ENCODE measurements at places on chromosomes 11 and 22.

DNA sequence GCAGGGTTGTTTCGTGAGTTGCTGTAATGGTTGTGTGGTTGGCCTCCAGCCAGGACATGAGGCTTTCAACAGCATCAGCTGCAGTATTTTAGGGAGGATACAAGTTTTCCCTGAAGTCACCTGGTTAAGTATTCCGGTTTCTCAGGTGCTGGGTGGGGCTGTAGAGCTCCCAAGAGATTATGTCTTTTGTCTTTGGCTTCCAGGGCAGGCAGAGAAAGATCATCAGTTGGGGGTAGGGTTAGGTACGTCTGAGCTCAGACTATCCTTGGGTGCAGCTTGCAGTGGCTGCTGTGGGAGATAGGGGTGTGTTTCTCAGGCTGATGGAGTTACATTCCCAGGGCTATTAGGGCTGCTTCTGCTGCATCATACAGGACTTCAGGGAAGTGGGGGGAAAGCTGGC is 47.5 kb upstream of the MRGPRX1 start:
- no peak for DNase-seq

DNA sequence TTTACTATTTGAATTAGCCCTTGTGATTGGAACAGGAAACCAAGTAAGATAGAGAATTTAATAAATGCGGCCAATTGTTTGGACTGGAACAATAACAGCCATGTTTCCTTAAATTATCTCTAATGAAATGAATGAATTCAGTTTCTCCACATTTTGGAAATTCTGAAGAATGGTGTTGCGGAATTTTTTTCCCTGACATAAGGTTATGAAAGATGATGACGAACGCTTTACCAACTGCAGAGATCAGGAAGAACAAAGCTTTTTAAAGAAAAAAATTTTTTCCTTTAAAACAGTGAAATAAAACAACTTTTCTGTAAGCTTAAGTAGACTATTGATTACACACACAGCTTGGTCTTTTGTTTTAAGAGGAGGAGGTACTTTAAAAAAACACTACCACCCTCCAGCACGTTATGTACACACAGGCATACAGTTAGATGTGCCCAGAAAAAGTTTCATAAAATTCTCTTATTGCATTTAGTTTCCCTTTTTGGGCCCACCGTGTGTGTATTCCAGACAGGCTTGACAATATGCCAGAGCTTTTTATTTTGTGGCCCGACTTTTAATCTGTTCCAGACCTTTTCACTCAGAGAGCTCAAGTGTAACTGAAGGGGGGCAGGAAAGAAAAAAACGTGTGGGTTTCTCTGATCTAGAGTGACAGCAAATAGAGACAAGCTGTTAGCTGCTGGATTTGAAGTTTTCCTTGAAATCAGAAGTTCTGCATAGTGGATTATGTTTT is 77.3 kb downstream of the YAP1 start:
- DNase-seq = no peak

- no peak for DNase-seq
Measured at GRCh38 chr22:43859176-43859575, 3.1 kb downstream of the SULT4A1 start.

DNA sequence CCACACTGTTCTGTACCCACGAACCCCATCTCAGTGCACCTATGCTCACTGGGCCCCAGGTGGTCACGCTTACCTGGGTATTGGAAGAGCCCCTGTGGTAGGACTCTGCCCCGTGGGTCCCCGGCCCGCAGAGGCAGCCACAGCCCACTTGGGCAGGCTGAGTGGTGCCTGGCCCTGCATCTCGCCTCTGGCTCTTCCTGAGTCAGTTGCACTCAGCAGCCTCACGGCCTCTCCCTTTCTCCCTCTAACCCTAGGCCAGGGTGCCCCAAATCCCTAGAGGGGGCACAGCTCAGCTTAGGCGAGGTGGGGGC is 9.7 kb downstream of the CRELD2 start:
- DNase-seq = no peak

GRCh38 chr22:35930933-35931332 is 97.7 kb downstream of the RBFOX2 start:
- DNase-seq = no peak

GRCh38 chr11:62671236-62671607 is 251 bp upstream of the UQCC3 start:
- no peak for DNase-seq

- DNase-seq = no peak
Measured at GRCh38 chr11:31687256-31687655, 123.9 kb downstream of the PAX6 start.

DNA sequence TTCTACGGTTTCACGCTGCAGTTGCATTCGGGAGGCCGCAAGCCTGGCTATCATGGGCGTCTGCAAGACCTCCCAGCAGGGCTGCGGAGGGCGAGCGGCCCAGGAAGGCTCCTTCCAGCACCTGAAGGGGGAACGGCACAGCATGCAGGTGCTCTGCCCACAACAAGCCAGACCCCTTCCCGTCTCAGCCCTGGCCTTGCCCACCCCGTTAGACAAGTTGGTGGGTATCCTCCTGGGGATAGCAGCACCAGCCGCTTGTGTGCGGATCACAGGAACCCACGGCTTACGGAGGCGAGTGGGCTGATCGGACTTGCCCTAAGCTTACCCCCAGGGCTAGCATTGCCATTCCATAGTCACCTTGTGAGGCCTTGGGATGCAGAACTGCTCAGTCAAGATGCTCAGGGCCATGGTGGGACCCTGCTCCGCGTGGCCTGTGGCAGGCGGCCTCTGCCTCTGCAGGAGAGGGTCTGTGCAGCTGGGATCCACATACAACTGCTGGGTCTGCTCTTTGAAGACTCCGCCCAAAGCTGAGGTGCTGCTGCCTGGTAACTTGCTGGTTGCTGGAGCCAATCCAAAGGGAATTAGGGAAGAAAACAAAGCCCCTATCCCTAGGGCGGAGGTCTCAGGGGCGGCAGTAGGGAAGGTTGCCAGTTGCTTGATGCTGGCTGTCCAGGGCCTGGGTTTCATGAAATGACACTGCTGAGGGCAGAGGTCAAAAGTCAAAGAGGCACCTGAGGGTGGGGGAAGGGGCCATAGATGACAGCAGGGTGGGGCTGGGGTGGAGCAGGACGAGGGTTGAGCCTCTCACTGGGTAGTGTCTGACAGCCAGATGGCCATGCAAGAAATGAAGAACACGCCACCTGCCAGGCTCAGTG is 1.4 kb upstream of the OSBPL5 start:
- DNase-seq = no peak

DNA sequence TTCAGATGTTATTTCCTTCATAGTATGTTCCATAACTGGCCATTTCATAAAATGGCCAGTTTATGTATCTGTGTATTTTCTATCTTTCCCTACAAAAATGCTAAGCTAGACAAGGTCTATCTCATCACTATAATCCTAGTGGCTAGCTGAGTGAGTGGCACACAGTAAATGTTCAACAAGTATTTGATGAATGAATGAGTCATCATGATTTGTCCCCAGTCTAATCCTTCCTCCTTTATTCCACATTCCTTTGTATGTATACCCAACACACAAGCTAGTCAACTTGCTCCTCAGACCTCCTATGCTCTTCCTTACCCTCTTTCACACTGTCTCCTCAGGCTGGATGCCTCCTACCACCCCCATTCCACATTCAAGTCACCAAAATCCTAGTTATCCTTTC is 12.5 kb downstream of the APLNR start:
- no peak for DNase-seq

GRCh38 chr11:118530180-118530682 is 761 bp upstream of the TMEM25 start:
- no peak for DNase-seq

DNA sequence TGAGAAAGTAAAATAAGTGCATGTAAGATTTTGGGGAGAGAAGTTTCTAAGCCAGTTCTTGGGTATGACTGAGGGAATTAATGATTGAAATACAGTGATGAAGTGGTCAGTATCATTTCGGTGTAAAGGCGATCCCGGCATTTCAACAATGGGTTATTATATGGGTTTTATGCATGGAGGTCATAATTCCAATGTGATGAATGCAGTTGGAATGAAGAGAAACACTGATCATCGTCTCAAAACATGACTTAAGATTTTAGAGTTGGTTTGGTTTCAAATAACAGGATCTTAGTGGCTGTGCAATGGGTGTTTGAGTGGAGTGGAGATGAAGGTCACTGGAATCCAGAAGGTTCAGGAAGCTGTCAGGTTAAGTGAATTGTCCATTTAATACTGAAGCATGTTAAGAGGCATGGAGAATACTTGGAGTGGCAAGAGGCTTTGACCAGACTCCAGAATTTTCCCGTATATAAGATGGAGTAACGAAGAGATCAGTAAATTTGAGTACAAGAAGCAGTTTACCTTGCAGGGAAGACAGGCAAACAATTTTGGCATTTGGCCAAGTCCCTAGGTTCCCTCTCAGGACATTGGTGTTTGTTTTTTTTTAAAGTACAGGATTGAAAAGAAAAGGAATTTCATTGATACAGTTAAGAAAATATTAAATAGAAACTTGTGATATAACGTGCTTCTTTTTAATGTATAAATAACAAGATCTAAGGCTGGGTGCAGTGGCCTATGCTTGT is 96.4 kb upstream of the BIRC3 start:
- DNase-seq = no peak

GRCh38 chr11:14067686-14068085 is 105.2 kb downstream of the SPON1 start:
- DNase-seq = no peak

DNA sequence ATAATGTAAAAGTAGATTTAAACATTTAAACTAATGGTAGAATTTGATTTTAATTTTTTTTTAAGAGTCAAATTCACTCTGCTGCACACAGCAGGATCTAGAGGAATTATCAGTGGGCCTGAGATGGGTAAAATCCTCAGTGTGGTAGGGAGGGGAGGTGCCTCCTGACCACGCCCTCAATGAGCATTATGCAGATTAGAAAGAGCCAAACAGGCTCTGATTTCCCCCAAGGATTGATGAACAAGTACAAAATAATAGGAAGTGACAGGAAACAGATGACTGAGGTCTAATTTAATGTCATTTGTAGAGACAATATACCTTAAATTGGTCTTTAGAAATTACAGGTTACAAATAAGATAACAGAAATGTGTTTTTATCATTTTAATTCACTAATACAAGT is 155.2 kb downstream of the DCDC1 start:
- DNase-seq = no peak

- DNase-seq = no peak
Measured at GRCh38 chr11:58801974-58802545, 42.4 kb downstream of the GLYATL2 start.

- DNase-seq = no peak
Measured at GRCh38 chr11:13094930-13095687, 86.0 kb downstream of the RASSF10 start.

DNA sequence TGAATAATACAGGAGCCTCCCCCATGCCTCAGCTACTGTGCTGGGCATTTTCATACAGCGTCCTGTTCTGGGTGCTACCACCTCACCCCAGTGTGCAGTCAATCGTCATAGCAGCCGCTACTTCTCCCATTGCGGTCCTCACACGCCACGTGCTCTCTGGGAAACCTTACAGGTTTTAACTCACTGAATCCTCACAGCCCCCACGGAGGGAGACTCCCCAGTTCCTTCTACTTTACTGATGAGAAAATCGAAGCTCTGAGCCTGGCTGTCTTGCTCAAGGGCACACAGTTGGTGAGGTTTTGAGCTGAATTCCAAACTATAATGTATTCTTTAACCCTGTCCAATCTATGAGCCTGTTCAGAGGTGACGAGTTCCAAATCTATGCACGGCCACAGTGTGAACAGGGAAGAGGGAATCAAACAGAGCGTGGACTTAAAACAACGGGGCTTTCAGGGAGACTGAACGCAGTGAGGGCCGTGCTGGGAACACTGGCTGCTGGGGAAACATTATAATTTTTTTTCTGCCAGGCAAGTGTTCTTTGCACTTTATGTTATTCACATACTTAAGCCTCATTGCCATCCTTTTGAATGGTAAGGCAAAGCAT is 421.5 kb downstream of the BRD1 start:
- no peak for DNase-seq

GRCh38 chr11:2916114-2916891 is 12.9 kb downstream of the PHLDA2 start:
- no peak for DNase-seq

DNA sequence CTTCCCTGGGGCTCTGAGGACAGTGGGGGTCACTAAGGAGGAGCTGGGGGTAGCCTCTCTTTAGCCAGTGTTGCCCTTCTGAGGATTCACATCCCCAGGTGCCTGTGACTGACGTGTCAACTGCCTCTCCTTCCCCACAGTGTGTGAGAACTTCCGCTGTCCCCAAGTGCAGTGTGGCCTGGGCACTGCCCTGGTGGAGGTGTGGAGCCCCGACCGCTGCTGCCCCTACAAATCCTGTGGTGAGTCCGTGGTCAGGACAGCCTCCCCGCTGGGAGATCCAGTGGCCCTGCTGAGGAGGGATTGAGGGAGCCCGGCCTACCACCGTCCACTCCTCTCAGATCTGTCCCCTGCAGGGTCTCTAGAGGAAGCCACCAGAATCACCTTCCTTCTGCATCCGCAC is 81.1 kb upstream of the MYOD1 start:
- no peak for DNase-seq

- no peak for DNase-seq
Measured at GRCh38 chr11:13962562-13963168, at the start of gene SPON1. Gene SPON1, plus strand, starts transcription at chr11:13962723. Its CDS starts 182 bp downstream, at chr11:13962905.

Data from MG63 (cell line).